ENCODE measurements at places on chromosomes 7 and 10.

GRCh38 chr10:5507649-5508131, 8.3 kb upstream of the CALML5 start:
- DNase-seq, result no peak

DNA sequence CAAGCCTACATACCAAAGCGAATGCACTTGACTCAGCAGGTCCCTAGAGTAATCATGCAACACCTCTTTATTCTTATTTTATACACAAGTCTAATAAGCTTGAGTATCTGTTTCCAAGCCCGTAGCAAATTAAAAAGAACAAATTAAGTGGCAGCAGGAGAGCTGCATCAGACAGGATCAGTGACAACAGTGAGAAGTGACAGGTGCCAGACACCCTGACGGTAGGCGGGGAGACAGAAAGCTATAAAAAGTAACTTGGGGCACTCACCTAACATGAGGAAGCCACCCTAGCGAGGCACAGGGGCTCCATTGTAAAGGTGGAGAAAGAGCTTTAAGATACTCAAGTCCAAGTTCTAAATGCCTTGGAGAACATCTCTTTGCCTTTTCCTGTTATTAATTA, 174.2 kb downstream of the PLXNA4 start:
- DNase-seq, result no peak

DNA sequence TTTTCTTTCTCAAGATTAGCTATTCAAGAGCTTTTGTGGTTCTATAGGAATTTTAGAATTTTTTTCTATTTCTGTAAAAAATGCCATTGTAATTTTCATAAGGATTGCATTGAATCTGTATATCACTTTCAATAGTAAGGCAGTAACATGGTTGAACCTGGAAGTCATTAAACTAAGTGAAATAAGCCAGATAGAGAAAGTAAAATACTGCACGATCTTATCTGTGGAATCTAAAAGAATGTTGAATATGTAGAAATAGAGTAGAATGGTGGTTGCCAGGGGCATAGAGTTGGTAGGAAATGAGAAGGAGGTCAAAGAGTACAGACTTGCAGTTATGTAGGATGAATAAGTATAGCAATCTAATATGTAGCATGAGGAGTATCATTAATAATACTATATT, 1073.5 kb upstream of the LRRN3 start:
- DNase-seq, result no peak

DNA sequence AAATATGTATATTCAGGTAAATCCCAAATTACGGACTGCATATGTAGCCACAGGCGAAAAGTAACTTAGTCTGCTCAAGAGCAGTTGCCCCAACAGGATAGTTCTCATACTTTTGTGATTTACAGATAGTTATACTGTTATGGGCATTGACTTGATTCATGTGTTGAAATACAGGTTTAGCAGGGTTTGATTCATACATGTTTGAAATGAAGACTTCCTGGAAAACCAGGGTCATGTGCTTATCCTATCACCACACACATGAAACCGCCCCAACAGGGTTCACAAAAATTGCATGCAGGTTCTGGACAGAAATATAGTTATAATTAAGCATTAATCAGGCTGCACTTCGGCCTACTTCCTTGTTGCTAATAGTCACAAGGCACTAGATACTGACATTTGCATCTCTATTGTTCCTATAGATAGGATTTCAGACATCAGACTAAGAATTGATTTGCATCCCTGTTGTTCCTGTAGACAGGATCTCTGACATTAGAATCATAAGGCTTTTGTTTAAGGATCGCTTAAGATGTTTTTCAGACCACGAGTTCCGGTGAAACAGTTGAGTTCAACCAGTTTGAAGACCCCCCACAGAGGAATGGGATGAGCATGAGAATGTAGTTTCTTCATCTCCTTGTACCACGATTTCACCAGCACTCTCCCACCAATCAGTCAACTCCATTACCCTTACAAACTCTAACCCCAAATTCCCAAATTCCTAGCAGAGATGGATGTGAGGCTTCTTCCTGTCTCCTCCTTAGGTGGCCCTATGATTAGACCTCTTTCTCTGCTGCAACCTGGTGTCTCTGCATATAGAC, 2.0 kb upstream of the ZNF398 start:
- DNase-seq, result no peak

DNA sequence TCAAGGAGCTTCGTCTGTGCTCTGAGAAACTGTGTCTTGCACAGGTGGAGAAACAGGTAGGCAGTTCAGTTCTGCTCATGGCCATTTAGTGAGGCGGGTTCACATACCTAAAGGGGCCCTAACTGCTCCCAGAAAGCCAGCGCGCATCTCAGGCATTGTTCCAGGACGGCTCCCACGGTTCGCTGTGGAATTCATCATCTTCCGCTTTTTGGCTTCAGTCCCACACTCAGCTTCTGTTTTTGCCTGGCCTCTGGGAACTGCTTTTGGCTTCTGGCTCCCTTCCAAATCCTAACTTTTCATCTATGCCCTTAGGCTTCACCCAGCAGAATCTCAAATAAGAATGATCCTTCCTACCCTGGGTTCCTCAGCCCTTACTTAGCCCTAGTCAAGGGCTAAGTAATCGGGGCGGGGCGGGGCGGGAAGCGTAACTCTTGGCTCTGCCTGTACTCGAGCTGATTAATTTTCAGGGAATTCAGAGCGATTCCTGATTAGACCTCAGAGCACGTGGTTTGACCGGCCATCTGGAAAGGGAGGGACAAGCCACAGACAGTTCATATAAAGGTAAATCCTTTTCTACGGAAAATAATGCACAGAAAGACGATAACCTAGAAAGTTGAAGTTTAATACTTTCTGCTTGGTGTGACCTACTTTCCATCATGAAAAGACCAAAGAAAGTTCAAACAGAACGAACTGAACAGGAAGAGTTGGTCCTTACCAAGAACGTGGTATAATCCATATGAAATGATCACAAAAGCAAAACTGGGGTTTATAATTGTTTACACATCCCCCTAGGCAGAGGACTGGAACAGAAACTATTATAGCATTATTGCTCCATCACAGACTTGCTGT, 105.7 kb downstream of the ST8SIA6 start:
- DNase-seq, result no peak

GRCh38 chr10:59227136-59227673, 50.8 kb downstream of the PHYHIPL start:
- DNase-seq, result no peak

GRCh38 chr10:115829521-115830205, 443.3 kb downstream of the GFRA1 start:
- no peak for DNase-seq

DNA sequence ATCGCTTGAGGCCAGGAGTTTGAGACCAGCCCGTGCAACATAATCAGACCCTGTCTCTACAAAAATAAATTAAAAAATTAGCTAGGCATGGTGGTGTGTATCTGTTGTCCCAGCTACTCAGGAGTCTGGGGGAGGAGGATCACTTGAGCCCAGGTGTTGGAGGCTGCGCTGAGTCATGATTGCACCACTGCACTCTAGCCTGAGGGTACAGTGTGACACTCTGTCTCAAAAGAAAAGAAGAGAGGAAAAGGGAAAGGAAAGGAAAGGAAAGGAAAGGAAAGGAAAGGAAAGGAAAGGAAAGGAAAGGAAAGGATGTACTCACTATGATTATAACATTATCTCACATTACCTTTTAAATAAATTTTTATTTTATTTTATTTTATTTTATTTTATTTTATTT, 56.5 kb upstream of the MPP7 start:
- no peak for DNase-seq

DNA sequence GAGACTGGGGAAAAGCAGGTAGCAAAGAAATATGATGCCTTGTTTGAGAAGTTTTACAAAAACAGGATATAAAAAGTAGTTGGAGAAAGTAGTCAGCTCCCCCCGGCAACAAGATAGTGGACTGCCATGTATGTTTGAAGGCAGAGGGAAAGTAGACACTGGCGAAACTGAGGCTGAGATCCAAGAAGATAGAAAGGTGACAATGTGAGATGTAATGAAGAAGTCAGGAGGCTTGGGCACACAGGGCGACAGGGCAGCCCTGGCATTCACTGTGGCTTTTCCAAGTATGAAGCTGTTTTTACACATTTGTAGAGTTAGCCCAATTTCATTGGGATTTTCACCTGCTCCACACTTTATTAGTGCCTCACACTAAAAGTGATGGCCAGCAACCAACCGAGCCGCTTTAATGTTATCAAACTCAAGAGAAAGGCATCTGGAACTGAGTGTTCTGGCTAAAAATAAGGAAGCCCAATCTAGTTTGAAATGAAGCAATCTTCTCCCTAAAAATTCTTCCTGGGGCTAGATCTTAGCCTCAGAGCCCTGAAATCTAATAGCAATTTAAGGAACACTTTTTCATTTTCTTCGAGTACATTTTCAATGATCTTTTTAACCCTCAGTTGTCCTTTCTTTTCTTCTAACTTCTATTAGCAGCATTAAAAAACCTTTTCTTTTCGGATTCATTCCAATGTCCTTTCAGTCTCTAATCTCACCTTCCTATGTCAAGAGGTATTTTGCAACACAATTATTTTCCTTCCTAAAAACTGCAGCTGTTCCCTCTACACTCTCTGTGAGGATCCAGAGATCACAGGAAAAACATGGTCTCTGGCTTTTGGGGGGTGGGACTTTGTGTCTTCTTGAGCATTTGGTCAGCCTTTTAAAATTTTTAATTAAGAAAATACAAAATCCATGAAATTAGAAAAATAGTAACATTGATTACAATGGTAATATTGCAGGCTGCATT, 108.0 kb downstream of the RNLS start:
- no peak for DNase-seq

- no peak for DNase-seq
Measured at GRCh38 chr7:93014410-93014809, 103.4 kb downstream of the SAMD9 start.

GRCh38 chr7:84277628-84278224, 83.1 kb upstream of the SEMA3A start:
- no peak for DNase-seq

DNA sequence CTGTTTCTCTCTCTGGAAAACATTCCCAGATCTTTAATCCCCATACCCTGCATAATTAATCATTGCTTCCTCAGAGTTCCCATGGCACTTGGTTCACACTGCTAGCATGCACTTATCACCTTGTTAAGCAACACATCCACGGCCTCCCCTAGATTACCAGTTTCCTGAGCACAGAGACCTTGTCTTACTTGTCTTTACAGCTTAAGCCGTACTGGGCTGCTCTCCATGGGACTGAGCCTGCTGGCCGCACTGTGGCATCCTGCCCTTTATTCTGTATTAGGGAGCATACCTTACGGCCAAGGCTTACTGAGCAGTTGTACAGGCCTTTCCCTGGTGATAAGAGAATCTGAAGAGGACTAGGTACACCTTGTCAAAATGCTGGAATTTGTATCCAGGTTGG, 190.2 kb downstream of the REEP3 start:
- DNase-seq, result no peak

DNA sequence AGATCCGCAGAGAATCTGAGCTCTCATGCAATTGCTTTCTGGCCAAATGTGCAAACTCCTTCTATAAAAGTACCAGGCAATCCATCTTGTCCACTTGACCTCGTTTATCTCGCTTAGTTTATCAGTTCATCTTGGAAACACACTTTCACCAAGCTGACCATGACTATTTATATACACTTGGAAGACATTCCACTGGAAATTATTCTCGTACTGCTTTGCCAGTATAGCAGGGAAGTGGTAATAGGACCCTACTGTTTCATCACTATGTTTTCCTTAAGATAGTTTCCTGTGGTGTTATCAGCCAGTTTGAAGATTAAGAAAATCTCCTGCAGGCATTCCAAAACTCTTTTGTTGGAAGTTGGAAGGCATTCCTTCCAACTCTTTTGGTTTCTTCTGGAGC, 115.3 kb upstream of the FAM171A1 start:
- no peak for DNase-seq

- no peak for DNase-seq
Measured at GRCh38 chr7:113628948-113629847, 289.6 kb downstream of the PPP1R3A start.

GRCh38 chr7:133545618-133546017, 292.7 kb downstream of the EXOC4 start:
- DNase-seq, result no peak

DNA sequence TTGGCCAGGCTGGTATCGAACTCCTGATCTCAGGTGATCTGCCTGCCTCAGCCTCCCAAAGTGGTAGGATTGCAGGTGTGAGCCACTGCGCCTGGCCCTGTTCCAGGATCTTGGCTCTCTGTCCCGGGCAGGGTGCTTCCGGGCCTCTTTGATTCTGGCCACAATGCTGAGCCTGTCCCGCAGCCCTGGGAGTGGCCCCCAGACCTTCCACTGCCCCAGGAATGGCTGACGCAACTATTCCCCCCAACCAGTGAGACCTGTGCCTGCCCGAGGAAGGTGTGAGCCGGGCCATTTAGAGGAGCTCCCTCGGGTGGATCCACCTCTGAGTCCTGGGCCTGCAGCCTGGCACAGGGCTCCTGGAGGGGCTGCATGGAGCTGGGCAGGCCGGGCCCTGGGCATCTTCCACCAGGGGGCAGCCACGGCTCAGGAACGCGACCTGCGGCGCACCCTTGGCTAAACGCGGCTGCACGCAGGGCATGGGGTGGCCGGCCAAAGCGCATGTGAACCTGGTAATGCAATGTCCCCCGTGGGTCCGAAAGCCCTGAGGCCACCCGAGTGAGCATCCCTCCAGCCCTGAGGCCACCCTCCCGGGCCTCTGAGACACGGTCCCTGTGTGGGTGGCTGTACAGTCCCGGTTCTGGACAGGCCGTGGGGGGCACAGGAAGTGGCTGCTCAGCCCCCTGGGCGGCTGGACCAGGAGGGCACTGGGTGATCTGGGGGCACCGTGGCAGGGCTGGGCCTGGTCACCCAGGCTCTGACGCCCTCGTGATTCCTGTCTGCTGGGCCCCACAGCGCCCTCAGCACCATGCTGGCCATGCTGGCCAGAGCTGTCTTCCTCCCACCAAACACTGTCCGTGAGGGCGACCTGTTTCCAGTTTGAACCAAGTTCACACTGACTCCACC, 24.8 kb downstream of the GRIFIN start:
- DNase-seq, result peak; percentile 94

GRCh38 chr7:130349911-130350782, 5.5 kb downstream of the CPA5 start:
- no peak for DNase-seq

- DNase-seq, result no peak
Measured at GRCh38 chr7:19415123-19415522, 269.9 kb upstream of the FERD3L start.

GRCh38 chr7:41732436-41732785, 29.5 kb upstream of the INHBA start:
- no peak for DNase-seq

- no peak for DNase-seq
Measured at GRCh38 chr10:938941-939678, 7.6 kb upstream of the LARP4B start.

DNA sequence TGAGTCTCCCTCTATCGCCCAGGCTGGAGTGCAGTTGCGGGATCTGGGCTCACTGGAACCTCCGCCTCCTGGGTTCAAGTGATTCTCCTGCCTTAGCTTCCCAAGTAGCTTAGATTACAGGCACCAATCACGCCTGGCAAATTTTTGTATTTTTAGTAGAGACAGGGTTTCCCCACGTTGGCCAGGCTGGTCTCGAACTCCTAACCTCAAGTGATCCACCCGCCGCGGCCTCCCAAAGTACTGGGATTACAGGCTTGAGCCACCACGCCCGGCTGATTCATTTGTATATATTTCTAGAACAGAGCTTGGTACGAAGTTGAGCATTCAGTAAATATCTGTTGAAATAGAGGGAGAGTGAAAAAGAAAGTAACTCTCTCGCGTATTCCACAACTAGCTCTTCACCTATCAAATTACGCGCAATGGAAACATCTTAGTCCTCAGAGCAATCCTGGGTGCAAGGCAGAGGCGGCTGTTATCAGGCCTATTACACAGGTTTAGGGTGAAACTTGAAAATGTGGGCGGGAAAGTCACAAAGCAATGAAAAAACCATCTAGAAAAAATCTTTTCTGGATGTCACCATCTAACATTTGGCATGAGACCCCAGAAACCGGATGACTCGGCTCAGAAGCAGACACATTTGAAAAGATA, 707 bp upstream of the GHITM start:
- DNase-seq, result peak; percentile 50

GRCh38 chr7:53531-53930, 138.8 kb upstream of the FAM20C start:
- no peak for DNase-seq

Data from stimulated activated naive CD8-positive, alpha-beta T cell treated with anti-CD3 and anti-CD28 coated beads, Interleukin-15, Interleukin-2, amounts not matched to agents 100 U/mL and 50 U/mL, for 24 hours (primary cell).